ENCODE measurements at places on chromosomes 11 and 22.

- no peak for DNase-seq
Measured at GRCh38 chr11:116693593-116694348, 79.0 kb downstream of the BUD13 start.

DNA sequence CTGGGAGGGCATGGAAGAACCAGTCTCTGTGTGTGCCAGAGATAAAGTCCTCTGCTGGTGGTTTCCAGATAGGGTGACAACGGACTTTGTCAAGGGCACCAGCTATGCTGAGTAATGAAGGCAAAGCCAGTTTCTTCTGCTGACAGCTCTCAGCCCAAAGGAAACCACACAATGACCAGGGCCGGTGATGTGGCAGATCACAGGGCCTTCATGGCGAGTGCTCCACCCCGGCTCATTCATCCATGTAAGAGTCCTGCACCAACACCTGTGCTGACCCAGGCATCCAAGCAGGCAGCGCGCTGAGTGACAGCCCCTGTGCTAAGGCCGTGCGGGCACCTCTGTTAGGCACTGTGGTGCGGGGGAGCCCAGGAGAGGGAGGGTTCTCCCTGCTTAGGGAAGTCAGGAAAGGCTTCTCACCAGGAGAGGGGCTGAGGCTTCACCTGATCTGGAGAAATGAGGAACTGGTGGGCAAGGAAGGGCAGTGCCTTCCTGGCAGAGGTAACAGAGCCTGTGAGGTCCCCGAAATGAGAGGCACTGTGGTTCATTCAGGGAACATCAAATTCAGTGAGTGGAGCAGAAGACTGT lies 33.8 kb downstream of the TP53I11 start:
- DNase-seq, result no peak

DNA sequence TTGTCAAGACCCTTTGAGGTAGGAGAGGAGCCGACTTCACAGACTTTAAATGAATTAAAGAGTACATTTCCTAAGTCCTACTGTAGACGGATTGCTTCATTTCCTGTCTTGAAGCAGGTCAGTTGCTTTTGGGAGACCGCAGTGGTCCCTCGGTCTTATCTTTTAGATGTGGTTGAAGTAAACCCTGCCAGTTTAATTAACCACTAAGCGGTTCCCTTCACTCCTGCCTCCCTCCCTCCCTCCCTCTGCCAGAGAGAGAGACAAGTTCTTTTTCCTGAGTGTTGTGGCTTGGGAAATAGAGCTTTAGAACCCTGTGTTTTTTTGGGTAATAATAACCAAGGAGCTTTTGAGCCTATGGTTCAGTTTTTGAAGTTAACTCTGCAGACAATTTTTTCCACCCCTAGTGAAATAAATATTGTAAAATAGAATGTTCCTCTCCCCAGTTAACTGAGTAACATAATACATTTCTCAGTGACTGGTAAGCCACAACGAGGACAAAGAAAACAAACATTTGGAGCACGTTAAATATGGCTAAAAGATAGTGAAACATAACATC lies 147.5 kb downstream of the LDLRAD3 start:
- DNase-seq, result no peak

GRCh38 chr22:46829941-46830715 lies 67.7 kb downstream of the TBC1D22A start:
- DNase-seq, result no peak

DNA sequence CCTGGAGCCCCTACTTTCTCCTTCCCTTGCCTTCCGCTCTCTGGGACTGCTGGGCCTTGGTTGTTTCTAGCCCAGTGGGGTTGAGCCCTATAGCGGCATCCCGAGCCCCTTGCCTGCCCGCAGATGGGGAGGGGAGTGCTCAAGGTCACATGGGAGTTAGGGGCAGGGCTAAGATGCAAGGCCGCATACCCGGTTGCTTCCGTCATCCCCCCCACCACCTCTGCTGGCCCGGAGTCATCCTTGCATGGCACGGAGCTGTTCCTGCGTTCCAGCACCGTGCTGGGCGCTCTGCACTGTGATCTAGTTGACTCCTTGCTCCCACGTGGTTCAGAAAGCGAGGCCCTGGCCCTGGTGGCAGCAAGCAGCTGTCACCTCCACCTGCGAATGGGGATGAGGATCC lies 18.0 kb downstream of the FLRT1 start:
- no peak for DNase-seq

- no peak for DNase-seq
Measured at GRCh38 chr11:76243957-76244285, 37.6 kb upstream of the WNT11 start.
